Kidney epithelial cell (primary cell): ENCODE measurements at places on chromosomes 4 and X.

DNA sequence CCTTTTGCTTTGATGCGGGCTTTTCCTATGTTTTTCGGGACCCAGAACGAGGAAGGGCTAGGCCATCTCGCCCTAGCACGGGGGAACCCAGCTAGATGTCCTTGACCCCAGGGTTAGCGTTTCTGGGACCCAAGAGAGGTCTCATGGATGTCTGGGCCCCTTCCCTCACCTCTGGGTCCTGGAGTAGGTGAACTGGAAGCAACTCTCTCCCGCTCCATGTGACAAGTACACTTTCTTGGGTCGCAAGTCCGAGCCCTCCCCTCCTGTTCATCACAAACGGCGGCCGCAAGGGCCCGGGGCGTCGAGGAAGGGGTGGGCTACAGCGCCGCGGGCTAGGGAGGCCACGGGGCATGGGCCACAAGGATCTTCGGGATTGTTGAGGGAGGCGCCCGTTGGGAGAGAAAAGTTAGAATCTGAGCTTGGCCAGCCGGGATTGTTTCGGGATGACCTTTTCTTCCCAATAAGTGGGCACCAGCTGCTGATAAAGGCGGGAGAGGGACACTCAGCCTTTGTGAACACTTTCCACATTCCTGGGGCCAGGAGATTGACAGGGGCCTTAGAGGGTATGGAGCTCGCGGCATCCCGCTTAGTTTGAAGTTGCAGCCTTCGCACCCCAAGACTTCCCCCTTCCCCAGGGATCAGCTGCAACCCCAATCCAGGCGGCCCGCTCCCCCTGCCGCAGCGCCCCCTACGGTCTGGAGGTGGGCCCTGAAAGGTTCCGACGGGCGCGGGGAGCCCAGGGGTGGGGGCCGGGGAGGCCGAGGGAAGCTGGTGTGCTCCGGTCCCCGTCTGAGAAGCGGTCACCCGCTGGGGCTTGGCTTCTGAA is 136.9 kb upstream of the ZIC3 start:
- no peak for DNase-seq

- DNase-seq: no peak
Measured at GRCh38 chr4:81449015-81449414, 22.7 kb downstream of the RASGEF1B start.

- no peak for DNase-seq
Measured at GRCh38 chrX:54484666-54485065, 11.4 kb downstream of the FGD1 start.

DNA sequence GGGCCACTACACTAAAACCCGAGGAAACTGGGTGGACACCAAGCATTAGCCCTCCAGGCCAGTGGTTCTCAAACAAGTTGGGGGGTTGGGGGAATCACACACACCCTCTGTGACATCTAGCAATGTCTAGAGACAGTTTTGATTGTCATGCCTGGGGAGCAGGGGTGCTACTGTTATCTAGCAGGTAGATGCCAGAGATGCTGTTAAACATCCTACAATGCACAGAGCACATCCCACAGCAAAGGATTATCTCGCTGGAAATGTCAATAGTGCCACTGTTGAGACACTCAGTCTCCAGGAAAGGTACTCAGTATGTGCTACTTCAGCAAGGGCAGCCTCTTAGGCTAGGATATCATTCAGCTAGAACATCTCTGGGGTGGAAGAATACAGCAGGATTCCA is 1.3 kb downstream of the SMC1A start:
- DNase-seq: no peak
